Islet precursor cell (in vitro differentiated cells): ENCODE measurements at places on chromosomes 4 and X.

GRCh38 chr4:160375772-160376452 is 1273.0 kb downstream of the RAPGEF2 start:
- no peak for DNase-seq

- no peak for DNase-seq
Measured at GRCh38 chr4:113382704-113383103, 333.3 kb downstream of the ANK2 start.

- DNase-seq, result no peak
Measured at GRCh38 chrX:134460862-134461220, 876 bp downstream of the HPRT1 start.

DNA sequence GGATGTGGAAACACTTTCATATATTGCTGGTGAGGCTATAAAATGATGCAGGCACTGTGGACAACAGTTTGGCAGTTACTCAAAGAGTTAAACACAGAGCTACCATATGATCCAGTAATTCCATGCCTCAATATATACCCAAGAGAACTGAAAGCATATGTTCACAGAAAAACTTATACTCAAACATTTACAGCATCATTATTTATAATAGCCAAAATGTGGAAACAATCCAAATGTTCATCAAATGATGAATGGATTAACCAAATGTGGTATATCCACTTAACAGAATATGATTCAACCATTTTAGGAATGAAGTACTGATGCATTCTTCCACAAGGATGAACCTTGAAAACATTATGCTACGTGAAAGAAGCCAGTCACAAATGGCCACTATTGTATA is 603.8 kb downstream of the IQCM start:
- no peak for DNase-seq

DNA sequence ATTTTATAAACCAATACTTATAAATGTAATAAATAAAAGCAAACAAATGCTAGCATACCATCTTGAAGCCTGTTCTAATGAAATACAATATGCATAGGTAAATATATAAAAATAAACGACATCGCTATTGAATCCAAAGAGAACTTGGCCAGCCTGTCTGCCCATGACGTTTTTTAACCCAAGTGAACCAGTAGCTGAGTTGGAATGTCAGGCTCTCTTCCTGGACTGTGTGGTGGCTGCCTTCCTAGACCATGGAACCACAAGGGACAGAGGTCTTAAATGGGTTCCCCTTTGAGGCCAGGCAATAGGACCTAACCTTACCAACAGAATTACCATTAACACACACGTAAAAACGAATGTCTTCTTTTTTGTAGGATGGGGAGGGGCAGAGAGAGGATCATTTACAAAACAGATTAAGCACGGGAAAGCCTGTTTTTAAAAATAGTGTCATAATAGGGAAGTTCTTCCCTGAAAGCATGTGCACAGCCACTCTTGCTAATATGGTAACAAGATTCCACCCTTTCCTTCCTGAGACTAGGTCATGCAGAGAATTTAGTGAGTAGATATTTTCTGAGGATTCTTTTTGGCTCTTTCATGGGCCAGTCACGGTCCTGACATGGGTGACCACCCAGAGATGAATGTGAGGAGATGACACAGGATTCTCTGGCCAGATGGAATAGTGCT is 69.4 kb upstream of the ACSL1 start:
- DNase-seq, result no peak

DNA sequence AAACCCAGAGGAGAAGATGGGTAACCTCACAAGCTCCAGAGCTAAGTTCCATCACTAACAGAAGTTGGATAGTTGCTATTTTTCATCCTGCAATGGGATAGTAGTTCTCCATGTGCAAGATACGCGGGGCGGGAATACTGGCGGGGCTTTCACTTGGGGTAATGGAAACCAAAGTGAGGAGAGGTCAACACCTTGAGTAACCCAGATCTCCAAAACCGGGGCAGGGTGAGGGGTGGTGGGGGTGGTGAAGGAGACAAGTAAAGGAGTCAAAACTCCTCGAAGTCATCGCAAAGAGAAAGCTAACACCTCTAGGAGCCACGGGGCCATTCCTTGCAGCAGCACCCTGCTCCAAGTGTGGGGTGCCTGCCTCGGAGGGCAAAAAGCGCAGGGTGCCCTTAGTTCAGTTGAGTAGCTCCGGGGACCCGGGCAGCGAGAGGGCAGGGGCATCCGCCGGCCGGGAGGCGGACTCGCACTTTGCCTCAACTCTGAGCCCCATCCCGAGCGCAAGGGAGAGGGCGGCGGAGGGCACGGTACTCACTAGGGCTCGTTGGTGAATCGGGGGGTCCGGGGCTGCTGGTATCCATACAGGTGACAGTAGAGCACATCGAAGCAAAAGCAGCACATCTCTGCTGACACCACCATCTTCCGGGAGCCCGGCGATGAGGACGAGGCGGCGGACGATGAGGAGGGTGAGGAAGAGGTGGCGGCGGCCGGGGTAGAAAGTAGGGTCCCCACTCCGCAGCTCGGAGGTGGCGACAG is 645 bp downstream of the AMMECR1 start:
- DNase-seq, result peak; percentile 54

DNA sequence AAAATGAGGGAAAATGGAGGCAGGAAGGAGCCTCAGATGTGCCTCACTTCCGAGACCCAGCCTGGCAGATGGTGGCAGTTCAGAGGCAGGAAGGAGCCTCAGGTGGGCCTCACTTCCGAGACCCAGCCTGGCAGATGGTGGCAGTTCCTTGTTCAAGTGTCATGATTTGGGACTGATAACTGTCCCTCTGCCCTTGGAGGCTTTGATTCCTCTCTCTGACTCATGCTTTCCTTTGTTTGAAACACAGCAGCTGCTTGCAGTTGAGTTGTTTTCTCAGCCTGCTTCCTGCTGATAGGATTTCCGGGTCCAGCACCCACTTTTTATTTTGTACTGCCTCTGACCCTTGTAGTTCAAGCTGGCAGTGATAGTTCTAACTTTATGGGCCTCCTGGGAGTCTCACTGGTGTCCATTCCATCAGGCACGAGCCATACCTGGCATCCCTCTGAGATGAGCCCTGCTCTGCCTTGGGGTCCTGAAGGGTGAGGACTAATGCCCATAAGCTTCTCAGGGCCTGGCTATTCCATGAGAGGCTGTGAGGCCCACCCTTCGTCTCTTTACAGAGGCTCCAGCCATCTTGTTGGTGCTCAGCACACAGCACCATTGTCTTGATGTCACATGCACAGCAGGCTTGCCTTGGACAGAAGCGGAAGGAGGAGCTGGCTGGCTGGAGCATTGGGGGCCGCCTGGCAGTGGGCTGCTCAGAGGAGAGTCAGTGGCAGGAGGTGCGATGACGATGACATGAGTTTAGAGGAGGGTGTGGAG is 13.0 kb downstream of the RGS12 start:
- peak; percentile 43 for DNase-seq

DNA sequence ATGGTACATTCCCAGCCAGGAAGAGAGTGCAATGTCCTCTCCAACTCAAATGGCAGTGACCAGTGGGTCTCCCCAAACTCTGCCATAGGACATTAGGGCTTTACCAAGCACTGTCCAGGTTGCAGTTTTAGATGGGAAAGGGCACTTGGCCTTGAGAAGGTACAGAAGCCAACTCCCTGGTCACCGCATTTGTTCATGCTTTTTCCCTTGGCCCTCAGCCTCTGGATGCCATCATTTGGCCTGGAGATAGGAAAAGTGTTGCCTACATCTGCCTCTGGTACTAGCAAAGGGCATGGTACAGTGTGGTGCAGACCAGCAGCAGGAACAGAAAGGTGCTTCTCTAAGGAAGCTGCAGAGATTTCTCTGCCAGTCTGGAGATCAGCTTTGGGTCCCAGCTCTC is 93.8 kb downstream of the MAMLD1 start:
- DNase-seq, result no peak

DNA sequence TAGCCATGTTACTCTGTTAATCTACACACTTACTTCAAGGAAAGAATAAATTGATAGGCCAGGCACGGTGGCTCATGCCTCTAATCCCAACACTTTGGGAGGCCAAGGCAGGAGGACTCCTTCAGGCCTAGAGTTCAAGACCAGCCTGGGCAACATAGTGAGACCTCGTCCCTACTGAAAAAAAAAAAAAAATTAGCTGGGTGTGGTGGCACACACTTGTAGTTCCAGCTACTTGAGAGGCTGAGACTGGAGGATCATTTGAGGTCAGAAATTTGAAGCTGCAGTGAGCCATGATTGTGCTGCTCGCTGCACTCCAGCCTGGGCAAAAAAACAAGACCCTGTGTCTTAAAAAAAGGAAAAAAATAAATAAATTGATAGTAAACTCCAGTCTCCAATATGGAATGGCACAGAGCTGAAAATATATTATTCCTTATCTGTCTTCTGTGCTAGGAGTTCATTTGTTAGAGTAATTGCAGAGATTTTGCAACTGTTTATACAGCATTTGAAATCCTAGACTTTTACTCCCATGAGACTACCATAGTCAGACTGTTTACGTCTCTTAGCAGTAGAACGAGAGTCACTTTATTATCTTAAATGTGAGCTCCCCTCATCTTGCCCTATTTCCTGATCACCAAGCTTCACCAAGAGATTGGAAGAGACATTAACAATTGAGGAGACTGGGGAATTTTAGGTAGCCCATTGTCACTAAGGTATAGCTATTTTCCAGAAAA is 18.8 kb upstream of the TMEM131L start:
- no peak for DNase-seq

DNA sequence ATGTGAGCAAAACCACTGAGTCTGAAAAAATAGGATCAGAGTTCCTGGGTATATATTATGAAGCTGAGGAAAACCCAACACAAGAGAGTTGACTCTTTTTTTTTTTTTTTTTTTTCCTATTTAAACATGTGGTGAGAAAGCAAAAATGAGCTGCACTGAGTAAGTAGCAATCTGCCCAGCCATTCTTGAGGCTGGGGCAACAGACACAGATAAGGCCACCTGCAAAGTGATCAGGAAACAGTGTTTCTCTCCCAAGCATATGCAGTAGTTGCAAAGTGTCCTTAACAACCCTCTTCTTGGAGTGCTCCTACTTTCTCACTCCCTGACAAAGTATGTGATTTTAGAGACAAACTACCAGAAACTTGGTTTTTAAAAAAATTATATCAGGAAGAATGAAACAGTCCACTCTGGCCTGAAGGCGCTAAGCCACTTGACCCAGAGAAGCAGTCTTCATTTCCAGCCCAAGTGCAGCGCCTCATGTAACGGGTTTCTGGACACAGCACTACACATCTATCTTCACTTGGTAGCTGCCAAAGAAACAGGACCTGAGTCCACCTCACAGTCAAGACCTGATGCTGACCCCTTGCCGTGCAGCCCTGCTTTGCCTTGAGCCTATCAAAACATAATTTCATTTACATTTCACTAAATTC is 124.6 kb upstream of the MAP3K15 start:
- DNase-seq, result no peak

- no peak for DNase-seq
Measured at GRCh38 chrX:20664774-20665173, 398.1 kb upstream of the RPS6KA3 start.

DNA sequence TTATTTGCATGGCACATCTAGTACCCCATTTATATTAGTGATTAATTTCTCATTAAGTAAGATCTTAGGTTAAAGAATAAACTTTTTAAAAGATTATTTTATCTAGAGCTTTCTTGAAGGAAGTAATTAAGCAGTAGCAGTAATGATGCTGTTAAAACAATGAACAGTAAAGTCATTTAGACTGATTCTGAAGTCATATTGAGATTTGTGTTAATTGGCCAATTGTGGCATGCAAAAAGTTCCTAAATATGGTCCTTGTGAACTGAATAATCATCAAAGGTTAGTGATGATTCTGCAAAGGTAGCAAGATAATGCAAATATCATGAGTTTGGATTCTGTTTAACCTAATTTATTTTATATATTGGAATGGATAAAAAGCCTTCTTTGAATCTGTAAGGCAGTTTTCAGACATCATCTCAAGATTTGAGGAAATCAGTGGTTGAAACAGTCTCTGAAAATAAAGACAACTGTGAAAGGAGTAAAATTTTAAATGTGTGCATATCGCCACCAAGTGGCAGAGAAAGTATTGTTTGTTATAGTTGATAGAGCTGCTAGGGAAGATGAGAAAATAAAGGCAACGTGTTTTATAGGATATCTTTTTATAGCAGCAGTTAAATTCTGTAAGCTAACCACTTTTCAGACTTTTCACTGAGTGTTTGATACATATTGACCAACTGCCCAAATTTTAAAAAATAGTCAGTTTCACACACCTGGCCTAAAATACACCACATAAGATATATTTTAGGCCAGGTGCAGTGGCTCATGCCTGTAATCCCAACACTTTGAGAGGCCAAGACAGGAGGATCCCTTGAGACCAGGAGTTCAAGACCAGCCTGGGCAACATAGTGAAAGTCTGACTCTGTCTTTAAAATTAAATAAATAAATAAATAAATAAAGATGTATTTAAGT is 79.6 kb downstream of the CCKAR start:
- no peak for DNase-seq

GRCh38 chr4:38800961-38801450 is 3.6 kb downstream of the TLR1 start:
- no peak for DNase-seq

GRCh38 chr4:170270628-170271027 is 180.9 kb upstream of the AADAT start:
- DNase-seq, result no peak

DNA sequence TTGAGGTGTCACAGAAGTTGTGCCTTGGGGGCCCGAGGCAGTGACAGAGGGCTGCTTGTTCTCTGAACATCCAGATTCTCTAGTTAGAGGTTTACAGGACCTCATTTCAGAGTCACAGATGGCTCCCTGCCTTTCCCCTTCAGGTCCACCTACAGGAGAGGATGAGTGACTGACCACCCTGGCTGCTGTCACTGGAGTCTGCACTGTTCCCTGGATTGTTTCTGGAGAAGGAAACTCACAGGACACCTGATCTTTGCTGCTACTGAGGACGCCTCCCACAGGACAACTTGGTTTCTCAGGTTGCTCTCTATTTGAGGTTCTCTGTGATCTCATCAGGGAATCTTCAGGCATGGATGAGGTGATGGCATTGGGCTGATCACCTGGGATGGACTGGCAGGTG is 58.3 kb downstream of the GPRIN3 start:
- DNase-seq, result no peak

- no peak for DNase-seq
Measured at GRCh38 chr4:56513517-56513916, 7.9 kb downstream of the ARL9 start.

GRCh38 chr4:143372093-143372915 is 35.6 kb downstream of the GAB1 start:
- no peak for DNase-seq

GRCh38 chr4:23114538-23114937 is 421.8 kb downstream of the GBA3 start:
- DNase-seq, result no peak

DNA sequence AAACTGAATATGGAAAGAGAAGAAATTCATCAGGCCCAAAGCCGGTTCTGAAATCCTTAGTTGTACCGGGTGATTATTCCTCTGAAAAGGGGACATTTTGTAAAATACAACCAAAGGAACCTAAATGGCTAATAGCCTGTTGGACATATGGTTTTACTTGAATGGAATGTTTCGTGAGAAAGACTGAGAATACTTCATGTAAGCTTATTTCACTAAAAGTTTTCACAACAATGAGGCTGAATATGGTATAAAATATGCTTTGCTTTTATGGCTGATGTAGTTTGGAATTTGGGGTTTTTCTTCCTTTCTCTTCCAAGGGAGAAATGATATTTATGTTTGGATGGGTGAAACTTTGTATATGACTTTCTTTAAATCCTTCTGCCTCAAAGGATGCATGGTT is 2.7 kb downstream of the GRIA3 start:
- DNase-seq, result no peak

GRCh38 chr4:76499461-76499860 is 64.4 kb downstream of the SHROOM3 start:
- DNase-seq, result no peak
